Epithelial cell of proximal tubule (primary cell): ENCODE measurements at places on chromosomes 1 and 21. TPM values are rescaled to one million over a fixed set of nuclear protein-coding genes. Genes with fewer than 3 reads are reported as not detected.

PTCH2 gene
- under 0.01 TPM in 1 of 2 replicates, not detected in the other for total RNA-seq

HLX gene
- 0.63 and 0.87 TPM in 2 replicates for total RNA-seq

CFH gene
- 1.4 and 9.2 TPM in 2 replicates for total RNA-seq

RNASEL gene
- 1.7 and 2.5 TPM in 2 replicates for total RNA-seq

OR10Z1 gene
- not detected in 2 replicates for total RNA-seq

C1orf167 gene
- total RNA-seq: not detected in 2 replicates

LIN28A gene
- total RNA-seq: not detected in 2 replicates

MYOG gene
- total RNA-seq: not detected in 2 replicates

SPTA1 gene
- total RNA-seq: not detected in 2 replicates

CLDN14 gene
- total RNA-seq: 2.6 and 5.1 TPM in 2 replicates

LAMB3 gene
- total RNA-seq: 65.5 and 72.0 TPM in 2 replicates

TDRD10 gene
- total RNA-seq: not detected in 2 replicates

NPL gene
- 0.06 and 0.36 TPM in 2 replicates for total RNA-seq

GBP7 gene
- total RNA-seq: not detected in 2 replicates

FAM177B gene
- not detected in 2 replicates for total RNA-seq

RAB25 gene
- total RNA-seq: 17.8 and 47.5 TPM in 2 replicates

KIAA0040 gene
- total RNA-seq: 4.2 and 5.4 TPM in 2 replicates

HMCN1 gene
- total RNA-seq: 0.07 and 1.6 TPM in 2 replicates

ANGPTL3 gene
- total RNA-seq: not detected in 2 replicates

TRNP1 gene
- total RNA-seq: 89.9 and 159 TPM in 2 replicates

NBPF4 gene
- total RNA-seq: not detected in 2 replicates

KCNK2 gene
- total RNA-seq: not detected in 2 replicates
